Right hindlimb (tissue), 1 donor: ENCODE measurements at places on chromosomes 11 and 22.
A peak's percentile ranks its signal among the peaks of the same experiment; 100 is the strongest.

DNA sequence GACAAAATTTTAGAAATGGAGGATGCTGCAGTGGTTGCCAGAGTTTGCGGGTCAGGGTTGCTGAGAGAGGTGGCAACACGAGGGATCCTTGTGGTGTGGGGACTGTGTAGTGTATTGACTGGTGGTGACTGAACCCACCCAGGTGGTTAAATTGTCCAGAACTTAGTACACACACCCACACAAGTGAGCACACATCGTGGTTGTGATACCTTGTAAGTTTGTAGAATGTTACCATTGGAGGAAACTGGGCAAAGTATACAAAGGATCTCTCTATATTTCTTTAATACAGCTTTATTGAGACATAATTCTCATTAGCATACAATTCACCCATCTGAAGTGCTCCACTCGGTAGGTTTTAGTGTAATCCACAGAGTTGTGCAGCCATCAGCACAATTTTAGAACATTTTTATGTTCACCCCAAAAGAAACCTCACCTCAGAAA, 56.1 kb downstream of the MED15 start:
- DNase-seq = no peak

GRCh38 chr11:119728211-119728626, 781 bp downstream of the NECTIN1 start:
- no peak for DNase-seq

DNA sequence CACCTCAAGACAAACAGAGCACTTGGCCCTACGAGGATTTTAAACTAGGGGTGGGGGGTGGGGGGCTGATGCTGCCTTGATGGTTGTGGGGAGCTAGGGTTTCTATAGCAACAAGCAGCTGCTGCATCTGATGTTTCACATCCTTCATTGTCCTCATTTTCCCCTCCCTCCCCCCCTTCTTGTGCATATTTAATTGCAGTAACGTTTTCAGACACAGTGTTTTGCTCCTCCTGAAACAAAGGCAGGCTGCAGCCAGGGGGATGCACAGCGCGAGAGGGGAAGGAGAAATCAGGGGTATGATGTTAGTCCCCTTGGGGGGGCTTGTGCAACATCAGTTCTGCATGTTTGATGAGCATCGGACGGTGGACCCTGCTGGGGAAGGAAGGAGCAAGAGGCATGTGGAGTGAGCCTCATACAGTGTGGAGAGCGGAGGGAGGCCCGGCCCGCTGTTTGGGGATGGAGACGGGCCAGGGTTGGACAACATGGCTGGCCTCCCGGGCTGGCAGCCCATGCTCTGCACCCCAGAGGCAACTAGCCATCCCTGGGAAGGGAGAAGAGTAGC, 208.3 kb downstream of the CEP164 start:
- no peak for DNase-seq

DNA sequence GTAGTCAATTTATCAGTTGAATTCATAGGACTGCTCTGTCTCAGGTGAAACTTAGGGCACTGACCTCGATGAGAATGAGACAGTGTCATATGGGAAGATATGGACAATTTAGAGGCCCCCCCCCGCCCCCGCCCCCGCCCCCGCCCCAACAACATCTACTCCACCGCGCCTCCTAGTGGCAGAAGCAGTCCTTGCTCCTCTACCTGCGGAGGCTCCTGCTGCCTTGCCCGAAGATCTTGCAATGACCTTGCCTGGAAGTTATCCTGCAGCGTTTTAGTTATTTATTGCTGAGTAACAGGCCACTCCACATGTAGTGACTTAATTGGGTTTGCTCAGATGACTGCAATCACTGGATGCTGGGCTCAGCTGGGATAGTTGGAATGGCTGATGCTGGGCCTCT, 15.2 kb downstream of the SERPINH1 start:
- DNase-seq = peak; percentile 37

GRCh38 chr11:18986744-18987143, 47.5 kb upstream of the MRGPRX1 start:
- DNase-seq = no peak

DNA sequence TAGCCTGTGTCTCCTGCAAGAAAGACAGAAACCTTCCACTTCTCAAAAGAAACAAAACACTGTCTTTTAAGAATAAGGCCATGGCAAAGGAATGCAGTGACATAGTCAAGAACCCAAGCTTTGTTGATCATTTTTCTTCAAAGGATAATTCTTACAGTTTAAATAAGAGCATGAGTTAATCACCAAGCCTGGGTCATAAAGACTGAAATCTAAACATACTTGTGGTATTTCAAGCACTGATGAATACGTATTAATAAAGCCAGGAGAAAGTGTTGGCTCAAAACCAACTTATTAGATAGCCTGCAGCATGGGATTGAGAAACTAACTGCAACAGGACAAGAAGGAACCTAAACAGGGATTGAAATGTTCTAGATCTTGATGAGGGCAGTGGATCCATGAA, 143.3 kb upstream of the MTNR1B start:
- no peak for DNase-seq

DNA sequence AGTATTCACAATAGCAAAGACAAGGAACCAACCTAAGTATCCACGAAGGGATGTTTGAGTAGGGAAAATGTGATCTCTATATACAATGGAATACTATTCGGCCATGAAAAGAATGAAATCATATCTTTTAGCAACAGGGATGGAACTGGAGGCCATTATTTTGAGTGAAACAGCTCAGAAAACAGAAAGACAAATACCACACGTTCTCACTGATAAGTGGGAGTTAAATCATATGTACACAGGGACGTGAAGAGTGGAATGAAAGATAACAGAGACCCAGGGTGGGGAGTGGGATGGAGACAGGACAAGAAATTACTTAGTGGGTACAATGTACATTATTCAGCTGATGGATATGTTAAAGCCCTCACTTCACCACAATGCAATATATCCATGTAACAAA, 1012.7 kb downstream of the TBC1D22A start:
- no peak for DNase-seq

GRCh38 chr11:8023831-8024555, 36.9 kb downstream of the EIF3F start:
- no peak for DNase-seq

DNA sequence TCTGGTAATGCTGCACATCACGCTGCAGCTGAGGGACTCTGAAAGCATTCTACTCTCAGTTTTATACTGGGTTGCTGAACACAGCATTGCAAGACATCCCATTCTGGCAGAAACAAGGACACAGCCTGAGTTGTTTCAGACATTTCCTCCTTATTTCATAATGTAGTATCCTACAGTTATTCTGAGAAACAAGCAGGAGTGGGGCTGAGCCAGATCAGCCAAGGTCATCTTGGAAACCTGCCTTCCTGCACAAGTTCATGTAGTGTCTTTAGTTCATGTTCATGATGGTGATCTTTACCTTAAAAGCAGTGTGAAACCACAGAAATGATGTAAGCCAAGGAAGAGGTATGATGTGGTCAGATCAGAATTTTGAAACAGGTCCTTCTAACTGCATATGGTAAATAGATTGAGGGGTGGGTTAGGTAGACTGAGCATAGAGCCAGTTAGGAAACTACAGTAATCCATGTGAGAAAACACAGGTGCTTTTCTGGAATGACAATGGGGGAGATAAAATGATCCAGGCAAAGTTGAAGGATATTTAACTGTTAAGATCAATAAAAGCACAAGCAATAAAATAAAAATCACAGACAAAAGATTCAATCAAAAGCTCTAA, 1686.8 kb downstream of the LRRC4C start:
- DNase-seq = no peak

DNA sequence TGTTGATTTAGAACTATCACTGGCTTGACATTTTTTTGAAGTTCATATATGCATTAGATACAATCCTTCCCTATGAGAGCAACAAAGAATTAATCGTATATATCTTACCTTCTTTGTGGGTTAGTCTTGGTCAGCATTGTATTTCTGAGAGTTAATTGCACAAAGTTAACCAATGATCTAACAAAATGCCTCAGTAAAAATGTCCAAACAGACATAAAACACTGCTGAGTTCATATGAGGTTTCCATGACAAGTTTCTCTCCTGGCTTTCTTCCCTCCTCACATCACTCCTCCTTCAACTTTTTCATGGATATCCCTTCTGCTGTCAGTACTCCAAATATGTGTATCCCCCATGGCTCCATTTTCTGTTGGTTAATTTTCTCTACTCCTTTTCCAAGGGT, 9.0 kb downstream of the MAP6 start:
- no peak for DNase-seq

GRCh38 chr11:14193644-14194043, 165.3 kb downstream of the RRAS2 start:
- DNase-seq = no peak

DNA sequence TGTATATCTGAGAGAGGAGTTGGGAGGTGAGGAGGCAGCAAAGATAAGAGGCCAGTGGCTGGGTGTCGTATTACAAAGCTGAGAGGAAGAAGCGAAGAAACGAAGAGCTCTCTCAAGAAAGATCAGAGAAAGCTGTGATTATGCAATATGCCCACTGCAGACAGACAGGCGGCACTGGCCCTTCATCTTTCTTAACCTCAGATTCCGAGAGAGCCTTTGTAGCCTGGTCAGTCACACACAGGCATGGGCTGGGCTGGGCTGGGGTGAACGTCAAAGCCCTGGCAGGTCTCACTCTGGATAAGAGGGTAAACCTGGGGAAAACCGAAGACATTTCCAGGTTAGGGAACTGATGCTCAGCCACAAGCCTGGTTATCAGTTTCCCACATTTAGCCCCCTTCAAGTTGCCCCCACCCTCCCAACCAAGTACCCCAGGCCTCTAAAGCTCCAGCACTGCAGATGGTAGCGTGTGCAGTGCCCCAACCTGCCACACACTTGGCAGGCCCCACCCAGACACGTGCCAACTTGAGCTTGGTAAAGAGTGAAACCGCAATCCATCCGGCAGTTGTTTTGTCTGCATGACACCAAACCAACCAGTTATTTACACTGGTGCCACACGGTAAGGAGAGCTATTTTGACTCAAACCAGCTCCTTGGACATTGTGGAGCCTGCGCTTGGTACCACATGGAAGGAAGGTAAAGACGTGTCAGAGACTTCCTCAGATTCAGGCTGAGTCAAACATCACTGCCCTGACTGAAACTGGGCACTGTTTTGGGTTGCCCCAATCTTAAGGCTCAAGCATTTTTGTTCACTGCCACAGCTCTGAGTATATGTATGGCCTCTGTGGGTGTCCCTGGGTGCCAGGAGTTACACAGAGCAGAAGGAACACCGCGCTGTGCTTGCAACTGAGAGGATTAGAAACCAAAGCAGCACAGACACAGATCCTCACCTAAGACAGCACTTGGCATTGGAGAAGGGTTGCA, 135.9 kb downstream of the FDX1 start:
- no peak for DNase-seq

DNA sequence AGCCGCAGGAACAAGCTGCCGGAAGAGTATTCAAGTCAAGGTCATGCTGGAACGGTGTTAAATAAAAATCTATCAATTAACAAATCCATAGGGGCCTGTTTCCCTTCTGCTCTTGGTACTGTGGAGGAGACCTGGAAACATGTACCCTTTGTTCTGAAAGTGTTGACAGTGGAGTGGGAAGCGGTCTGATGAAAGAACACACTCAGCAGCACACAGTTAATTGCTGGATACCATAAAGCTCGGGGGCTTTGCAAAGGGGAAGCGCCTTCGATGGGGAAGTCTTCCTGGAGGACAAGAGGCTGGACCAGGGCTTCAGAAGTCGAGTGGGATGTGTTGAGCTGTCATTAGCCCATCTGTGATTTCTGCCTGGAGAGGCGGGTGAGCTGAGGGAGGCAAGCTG, 112.5 kb upstream of the CLPB start:
- no peak for DNase-seq

DNA sequence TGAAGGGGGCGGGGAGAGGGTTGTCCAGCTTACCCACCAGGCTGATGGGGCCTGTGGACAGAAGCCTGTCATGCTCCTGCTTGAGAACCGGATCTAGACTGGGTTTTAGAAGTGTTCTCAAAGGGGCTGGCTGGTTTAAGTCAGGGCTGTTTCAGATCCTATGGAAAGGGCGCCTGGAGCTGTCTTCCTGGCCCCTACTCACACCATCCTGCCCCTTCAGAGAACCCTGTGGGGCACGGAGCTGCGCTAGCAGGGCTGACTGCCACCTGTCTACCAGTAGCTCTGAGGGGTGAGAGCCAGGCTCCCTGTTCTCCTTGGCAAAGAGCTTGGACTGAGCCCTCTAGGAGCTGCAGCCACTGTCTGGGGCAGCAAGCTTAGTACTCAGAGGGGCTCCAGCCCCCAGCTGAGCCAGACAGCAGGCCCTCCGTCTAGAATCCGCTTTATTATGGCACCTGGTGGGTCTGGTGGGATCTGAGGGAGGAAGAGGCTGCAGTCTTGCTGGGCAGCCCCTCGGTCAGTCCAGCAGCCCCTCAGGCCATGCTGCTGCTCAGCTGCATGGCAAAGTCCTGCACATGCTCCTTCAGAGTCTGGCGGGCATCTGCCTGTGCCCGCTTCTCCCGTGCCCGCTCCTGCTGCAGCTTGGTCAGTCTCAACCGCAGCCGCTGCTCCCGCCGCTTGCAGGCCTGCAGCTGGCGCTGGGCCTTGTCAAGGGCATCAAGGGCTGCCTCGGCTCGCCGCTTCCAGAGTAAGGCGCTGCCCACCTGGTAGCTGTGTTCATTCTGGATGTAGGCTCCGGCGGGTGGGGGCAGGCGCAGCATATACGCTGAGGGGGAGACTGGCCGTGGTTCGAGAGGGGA, 2.3 kb downstream of the THAP7 start:
- no peak for DNase-seq

DNA sequence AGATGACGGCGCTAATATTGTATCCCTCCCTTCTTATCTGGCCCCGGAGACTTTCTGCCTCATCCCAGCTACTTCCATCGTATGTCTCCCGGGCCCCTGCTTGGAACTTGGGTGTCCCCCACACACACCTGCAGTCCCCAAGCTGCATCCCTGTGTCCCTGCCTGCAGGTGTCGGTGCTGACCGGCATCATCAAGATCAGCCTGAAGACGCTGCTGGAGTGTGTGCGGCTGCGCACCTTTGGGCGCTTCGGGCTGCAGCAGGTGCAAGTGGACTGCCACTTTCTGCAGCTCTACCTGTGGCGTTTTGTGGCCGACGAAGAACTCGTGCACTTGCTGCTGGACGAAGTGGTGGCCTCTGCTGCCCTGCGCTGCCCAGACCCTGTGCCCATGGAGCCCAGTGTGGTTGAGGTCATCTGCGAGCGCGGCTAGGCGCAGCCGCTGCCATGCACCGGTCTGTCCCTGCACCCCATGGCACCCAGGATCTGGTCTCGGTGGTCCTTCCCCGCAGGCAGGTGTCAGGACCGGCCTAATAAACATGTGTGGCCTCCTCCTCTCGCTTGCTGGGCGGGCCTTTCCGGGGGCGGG, 421 bp upstream of the TM7SF2 start:
- no peak for DNase-seq

GRCh38 chr11:34643846-34644245, 23.0 kb downstream of the EHF start:
- DNase-seq = no peak

DNA sequence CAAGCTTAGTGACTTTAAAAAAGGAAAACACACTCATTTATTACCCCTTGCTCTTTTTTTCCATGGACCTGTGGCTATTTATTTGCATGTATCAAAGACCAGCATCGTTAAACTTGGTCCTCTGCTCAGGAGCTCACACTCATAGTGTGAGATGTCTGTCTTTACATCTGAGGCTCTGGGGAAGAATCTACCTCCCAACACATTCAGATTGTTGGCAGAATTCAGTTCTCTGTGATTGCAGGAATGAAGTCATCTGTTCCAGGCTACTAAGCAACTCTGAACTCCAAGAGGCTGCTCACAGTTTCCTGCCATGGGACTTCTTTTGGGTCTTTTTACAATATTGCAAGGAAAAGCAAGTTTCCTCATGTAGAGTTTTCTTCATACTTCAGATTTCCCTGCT, 138.8 kb downstream of the LRRC4C start:
- DNase-seq = peak; percentile 39

- no peak for DNase-seq
These were observed 1089.3 kb downstream of the BRD1 start for GRCh38 chr22:48738204-48738980.
